ENCODE measurements at places on chromosomes 5 and 9. TPM values are rescaled to one million over a fixed set of nuclear protein-coding genes. Genes with fewer than 3 reads are reported as not detected.

GRCh38 chr5:110342683-110343082, 383.8 kb downstream of the TMEM232 start:
- H3K4me3 ChIP-seq = no peak overlapping the region
- no peaks in the 10 kb centered on the region for H3K27me3 ChIP-seq

DNA sequence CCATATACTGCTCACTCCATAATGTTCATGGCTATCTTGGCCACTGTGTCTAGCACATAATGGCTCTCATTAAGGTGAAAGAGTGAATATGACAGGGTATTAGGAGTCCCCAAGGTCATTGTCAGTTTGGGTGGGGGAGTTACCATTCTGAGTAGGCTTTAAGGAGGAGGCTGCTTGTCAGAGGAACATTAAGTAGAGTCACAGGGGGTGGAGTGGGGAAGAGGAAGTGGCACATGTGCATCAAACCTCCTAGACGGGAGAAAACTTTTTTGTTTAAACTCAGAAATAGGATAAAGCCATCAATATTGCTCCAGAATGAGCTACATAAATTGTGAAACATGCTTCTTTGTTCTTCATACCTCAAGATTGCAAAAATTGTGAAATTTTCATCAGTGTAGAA, 45.5 kb downstream of the DAB2IP start:
- H3K36me3 ChIP-seq = no peaks in the 10 kb centered on the region
- no peak overlapping the region for H3K4me3 ChIP-seq
- no peak overlapping the region for H3K27ac ChIP-seq

BAG1 gene
- polyA plus RNA-seq = 58.3 TPM

DNM1 gene
- polyA plus RNA-seq = 61.6 TPM

- no peaks in the 10 kb centered on the region for H3K4me1 ChIP-seq
- H3K36me3 ChIP-seq = no peaks in the 10 kb centered on the region
- no peak for DNase-seq
- no peaks in the 10 kb centered on the region for H3K27me3 ChIP-seq
- no peak overlapping the region for H3K4me3 ChIP-seq
Observed at GRCh38 chr5:161009194-161009593, 157.2 kb upstream of the ATP10B start.

Measured in left lung (tissue), 14 donors.